ENCODE measurements at places on chromosomes 12 and 14.

GRCh38 chr14:61524211-61524806 is 171.0 kb upstream of the HIF1A start:
- no peak for DNase-seq
- H3K4me3 ChIP-seq: no peak overlapping the region
- peaks cover 24% of the 10 kb centered on the region for H3K4me1 ChIP-seq
- H3K27me3 ChIP-seq: no peaks in the 10 kb centered on the region

- H3K36me3 ChIP-seq: no peaks in the 10 kb centered on the region
- peak; percentile 12 for DNase-seq
- H3K27me3 ChIP-seq: no peaks in the 10 kb centered on the region
- H3K4me3 ChIP-seq: no peak overlapping the region
Observed at GRCh38 chr14:101950516-101951215, 13.7 kb upstream of the DYNC1H1 start.

DNA sequence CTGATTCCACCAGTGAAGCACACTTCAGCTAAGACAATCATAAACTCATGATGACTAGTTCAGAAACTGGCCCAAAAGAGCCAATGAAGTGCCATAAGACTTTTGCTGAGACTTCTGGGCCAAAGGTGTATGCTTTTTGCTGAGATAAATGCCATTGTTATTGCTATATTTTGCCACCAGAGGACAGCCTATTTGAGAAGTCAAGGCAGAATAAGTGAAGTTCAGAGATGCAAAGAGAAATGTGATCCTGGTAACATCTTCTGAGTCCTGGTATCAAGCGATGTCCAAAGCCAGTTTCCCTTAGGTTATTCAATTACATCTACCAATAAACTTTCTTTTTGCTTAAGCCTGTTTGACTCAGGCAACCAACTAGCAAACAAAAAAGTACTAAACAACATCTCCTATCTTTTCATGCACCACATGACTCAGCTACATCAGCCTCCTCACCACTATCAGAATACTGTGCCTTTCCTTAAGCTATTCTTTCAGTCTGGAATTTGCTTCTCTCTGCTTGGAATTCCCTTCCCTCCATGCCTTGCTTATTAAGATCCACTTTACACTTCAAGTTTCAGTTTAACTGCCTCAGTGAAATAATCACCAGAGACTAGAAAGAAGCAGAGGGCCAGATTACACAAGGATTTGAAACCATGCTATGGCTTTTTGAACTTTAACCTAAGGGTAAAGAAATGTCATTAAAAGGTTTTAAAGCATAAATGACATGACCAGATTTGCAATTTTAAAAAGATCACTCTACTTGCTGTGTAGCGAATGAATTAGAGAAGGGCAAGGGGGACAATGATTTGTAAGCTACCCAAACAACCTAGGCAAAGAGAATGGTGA is 14.0 kb downstream of the CRY1 start:
- H3K36me3 ChIP-seq: no peaks in the 10 kb centered on the region
- DNase-seq: no peak
- H3K4me1 ChIP-seq: no peaks in the 10 kb centered on the region

- DNase-seq: no peak
- no peak overlapping the region for H3K4me3 ChIP-seq
- no peaks in the 10 kb centered on the region for H3K4me1 ChIP-seq
- no peaks in the 10 kb centered on the region for H3K36me3 ChIP-seq
- no peak overlapping the region for H3K27ac ChIP-seq
- no peaks in the 10 kb centered on the region for H3K27me3 ChIP-seq
Observed at GRCh38 chr12:32039917-32040575, 66.6 kb upstream of the BICD1 start.

- H3K4me3 ChIP-seq: no peak overlapping the region
- no peaks in the 10 kb centered on the region for H3K36me3 ChIP-seq
- H3K27me3 ChIP-seq: no peaks in the 10 kb centered on the region
- H3K4me1 ChIP-seq: no peaks in the 10 kb centered on the region
- H3K27ac ChIP-seq: peak overlapping the region; percentile 40
Observed at GRCh38 chr14:75886636-75887348, 95.0 kb downstream of the TGFB3 start.

DNA sequence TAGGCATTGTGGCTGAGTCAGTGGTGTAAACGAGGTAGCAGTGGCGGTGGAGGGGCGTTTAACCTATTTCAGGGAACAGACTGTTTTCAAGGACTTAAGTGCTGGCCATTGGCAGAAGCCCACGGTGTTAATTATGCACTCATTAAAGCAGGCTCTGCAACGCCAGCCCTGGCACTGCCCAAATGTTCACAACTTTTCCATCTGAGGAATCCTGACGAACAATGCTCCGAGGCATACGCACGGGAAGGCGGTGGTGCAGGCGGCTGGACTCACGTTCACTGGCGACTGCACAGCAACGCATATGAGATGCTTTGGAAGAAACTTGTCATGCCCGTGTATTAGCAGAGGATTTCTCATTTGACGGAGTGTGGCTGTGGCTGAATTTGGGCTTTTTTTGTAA is 70.6 kb upstream of the SLC24A4 start:
- no peaks in the 10 kb centered on the region for H3K27me3 ChIP-seq
- H3K36me3 ChIP-seq: no peaks in the 10 kb centered on the region
- DNase-seq: no peak
- H3K4me3 ChIP-seq: no peak overlapping the region

DNA sequence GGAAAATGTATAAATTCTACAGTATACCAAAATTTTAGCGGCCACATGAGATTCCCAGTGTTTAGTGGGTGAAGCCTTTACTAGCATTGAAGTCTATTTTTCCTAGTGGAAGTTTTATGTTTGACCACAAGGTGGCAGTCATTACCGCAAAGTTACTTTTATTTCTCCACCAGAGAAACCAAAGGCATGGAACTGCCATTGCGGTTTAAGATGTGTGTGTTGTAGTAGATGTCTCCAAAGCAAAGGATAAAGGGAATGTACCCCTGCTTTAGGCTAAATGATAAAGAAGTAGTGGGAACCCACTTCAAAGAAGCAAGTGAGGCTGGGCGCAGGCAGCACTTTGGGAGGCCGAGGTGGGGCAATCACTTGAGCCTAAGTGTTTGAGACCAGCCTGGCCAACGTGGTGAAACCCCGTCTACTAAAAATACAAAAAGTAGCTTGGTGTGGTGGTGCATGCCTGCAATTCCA is 140.5 kb downstream of the PRKCH start:
- H3K27me3 ChIP-seq: no peaks in the 10 kb centered on the region
- no peak for DNase-seq
- H3K4me1 ChIP-seq: no peaks in the 10 kb centered on the region
- no peak overlapping the region for H3K27ac ChIP-seq
- H3K4me3 ChIP-seq: no peak overlapping the region

GRCh38 chr12:119718141-119718540 is 50.2 kb downstream of the PRKAB1 start:
- no peak overlapping the region for H3K4me3 ChIP-seq
- H3K36me3 ChIP-seq: no peaks in the 10 kb centered on the region

DNA sequence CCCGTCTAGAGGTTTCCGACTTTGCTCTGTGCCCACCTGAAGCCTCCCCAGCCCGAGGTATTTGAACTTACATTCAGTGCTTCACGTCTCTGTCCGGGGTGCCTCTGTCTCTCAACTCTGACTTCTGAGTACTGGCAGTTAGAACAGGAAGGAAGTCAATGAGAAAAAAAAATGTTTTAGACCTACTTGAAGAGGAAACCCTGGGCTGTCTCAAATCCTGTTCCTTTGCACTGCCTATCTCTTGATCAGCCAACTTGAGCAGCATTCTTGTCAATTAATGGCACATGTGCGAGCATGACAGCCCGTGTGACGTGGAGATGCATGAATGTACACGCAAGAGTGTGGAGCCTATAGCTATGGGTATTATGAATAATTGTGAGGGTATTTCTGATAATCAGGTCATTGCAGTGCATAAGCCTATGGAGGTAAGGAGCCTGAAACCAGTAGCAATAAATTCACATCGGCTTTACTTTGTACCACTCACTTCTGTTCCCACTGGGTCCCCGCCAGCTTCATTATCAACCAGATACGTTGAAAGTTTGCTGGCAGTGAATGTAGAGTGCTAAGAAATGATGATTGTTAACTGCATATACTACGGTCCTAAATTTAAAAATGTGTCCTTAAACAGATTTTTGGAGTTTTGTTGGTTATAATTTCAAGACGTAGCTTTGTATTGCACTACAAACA is at the start of gene ARHGDIB:
ARHGDIB (minus strand) TSS at position 136 of the 687 bp plus-strand sequence. CDS start 10,889 bp downstream, outside the sequence.
- H3K36me3 ChIP-seq: no peaks in the 10 kb centered on the region
- H3K4me3 ChIP-seq: peak within 1 kb of the TSS; percentile 53
- peak within 1 kb of the TSS; percentile 86 for H3K27ac ChIP-seq

DNA sequence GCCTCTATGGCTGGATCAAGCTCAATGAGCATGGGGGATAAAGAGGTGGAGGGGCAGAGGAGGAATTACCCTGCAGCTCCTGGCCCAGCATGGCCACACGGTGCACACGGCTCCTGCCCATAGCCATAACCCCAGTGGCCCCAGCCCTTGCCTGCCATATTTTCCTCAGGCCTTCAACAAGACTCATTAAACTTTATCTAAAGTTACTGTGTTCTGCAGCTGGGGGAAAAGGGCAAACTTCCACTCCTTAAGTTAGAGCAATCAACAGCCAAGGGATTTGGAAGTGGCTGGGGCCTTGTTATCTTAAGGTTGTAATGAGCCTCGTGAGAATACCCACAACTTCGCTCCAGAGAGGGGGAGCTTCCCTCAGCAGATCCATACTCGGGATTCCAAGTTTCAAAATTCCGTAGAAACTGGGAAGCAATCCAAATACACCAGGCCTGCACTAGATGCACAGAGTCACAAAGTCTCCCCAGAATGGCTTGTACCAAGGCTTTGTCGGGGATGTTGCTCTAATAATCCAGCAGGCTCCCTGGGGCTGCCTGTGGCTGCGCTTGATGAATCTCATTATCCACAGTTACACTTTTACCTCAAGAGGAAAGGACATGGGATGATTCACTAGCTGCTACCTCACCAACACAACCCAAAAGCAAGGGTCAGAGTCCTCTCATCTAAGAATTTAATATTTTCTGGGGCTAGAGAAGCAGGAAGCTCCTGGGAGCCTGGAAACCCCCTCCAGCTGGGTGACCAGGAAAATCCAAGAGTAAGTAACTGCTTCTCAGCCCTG is 13.0 kb upstream of the OR6J1 start:
- H3K27ac ChIP-seq: no peak overlapping the region
- H3K4me1 ChIP-seq: no peaks in the 10 kb centered on the region
- H3K4me3 ChIP-seq: no peak overlapping the region
- H3K36me3 ChIP-seq: no peaks in the 10 kb centered on the region

DNA sequence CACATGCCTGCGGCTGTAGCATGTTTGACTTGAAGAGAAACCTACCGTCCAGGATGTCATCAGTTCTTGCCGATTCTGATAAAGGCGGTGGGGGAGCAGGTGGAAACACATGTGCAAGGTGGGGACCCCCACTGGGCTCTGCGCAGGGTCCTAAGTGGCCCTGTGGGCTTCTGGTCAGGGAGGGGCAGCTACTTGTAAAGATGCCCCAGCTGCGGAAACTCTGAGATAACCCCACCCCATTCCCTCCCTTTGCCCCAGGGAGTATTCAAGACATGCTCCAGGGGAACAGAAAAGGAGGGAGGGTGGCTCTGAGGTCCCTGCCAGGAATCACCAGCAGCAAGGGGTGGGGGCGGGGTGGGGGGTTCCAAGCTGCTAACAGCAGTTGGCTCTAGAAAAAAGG is 67.6 kb downstream of the PIWIL1 start:
- no peak overlapping the region for H3K4me3 ChIP-seq
- no peaks in the 10 kb centered on the region for H3K4me1 ChIP-seq
- no peaks in the 10 kb centered on the region for H3K27me3 ChIP-seq
- DNase-seq: no peak
- H3K27ac ChIP-seq: no peak overlapping the region

DNA sequence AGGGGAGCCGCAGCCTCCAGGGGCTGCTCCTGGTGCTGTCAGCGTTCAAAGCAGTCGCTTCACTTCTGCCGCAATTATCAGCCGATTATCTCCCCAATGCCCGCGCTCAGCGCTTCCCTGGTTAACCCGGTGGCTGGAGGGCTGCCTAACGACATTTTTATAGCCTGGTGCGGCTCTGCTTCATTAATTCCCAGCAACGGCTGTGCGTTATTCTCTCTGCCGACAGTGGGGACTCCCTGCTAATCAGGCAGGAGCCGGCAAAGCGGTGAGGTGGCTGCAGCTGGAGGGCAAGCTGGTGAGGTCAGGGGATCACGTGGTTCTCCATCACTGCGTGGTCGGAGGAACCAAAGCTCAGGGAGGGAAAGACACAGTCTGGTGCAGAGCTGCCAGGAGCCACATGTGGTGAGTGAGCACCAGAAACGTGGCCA is 62.9 kb downstream of the GLRX5 start:
- no peak overlapping the region for H3K4me3 ChIP-seq
- no peak for DNase-seq
- H3K4me1 ChIP-seq: no peaks in the 10 kb centered on the region
- H3K27me3 ChIP-seq: no peaks in the 10 kb centered on the region
- no peak overlapping the region for H3K27ac ChIP-seq

DNA sequence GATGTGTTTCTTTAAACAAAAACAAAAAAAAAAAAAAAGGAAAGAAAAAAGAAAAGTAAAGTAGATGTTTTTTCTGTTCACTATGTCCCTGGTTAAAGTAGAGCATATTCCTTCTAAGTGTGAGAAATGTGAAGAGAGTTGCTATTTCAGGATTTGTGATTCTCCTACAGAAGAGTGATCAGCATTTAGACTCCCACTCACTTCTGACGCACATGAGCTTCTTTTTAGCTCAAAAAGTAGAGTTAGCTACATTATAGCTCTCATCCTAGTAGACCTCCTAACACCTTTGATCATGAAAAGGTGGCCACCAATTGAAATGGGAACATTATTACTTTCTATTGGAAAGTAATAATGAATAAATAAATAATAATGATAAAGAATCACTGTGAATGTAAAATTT is 368.2 kb downstream of the NAV3 start:
- no peaks in the 10 kb centered on the region for H3K4me1 ChIP-seq
- H3K4me3 ChIP-seq: no peak overlapping the region
- no peak for DNase-seq

GRCh38 chr12:71756054-71756690 is 1.5 kb downstream of the RAB21 start:
- H3K4me1 ChIP-seq: no peaks in the 10 kb centered on the region
- H3K4me3 ChIP-seq: peak overlapping the region; percentile 72
- peak overlapping the region; percentile 96 for H3K27ac ChIP-seq
- no peaks in the 10 kb centered on the region for H3K27me3 ChIP-seq

DNA sequence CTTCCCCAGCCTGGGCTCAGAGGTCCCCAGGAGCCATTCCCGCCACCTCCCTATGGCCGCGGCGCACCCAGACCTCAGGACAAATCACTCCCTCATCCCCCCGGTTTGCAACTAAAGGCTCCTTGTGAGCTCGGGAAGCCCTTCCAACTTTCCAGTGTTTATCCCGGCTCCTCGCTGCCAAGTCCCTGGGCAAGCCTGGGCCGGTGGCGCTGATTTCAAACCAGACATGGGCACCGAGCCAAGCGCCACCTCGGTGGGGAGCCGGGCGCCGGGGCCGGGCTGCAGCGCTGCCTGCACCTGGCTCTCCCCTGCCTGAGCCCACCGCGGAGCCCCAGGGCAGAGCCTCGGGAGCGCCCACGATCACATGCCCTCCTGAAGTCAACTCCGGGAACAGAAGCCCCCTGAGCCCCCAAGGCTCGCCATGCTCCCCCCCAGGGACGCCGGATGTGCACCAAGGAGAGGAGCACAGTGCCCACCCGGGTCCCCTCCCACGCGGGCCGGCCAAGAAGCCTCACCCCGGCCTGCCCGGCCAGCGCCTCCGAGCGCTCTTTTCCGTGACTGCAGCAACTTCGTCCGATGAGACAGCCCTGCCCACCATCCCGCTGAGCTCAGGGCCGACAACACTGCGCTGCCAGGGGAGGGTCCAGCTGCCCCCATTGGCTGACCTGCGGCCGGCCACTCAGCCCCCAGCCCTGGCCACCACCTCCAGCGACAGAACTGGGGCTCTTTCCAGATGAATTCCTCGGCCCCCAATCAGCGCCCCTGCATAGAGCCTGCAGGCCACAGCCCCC is 50.0 kb downstream of the NCOR2 start:
- no peaks in the 10 kb centered on the region for H3K27me3 ChIP-seq
- DNase-seq: peak; percentile 81
- peak overlapping the region; percentile 97 for H3K27ac ChIP-seq
- H3K36me3 ChIP-seq: no peaks in the 10 kb centered on the region
- H3K4me3 ChIP-seq: peak overlapping the region; percentile 39

Measured in breast epithelium (tissue), 4 donors.